Frontal cortex (tissue), 4 donors: ENCODE measurements at places on chromosomes 1 and 21. TPM values are rescaled to one million over a fixed set of nuclear protein-coding genes. Genes with fewer than 3 reads are reported as not detected.
A peak's percentile ranks its signal among the peaks of the same experiment; 100 is the strongest.

DNA sequence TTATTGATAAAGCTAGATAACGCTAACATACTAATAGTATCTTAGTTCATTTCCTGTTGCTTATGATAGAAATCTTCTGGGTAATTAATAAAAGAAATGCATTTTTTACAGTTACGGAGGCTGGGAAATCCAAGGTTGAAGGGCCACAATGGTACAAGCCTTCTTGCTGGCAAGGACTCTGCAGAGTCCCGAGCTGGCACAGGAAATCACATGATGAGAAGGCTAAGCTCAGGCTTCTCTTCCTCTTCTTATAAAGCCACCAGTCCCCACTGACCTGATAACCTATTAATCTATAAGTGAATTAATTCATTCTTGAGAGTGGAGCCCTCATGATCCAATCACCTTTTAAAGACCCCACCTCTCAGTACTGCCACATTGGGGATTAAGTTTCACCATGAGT is 82.6 kb downstream of the GPR161 start:
- no peak for DNase-seq

DNA sequence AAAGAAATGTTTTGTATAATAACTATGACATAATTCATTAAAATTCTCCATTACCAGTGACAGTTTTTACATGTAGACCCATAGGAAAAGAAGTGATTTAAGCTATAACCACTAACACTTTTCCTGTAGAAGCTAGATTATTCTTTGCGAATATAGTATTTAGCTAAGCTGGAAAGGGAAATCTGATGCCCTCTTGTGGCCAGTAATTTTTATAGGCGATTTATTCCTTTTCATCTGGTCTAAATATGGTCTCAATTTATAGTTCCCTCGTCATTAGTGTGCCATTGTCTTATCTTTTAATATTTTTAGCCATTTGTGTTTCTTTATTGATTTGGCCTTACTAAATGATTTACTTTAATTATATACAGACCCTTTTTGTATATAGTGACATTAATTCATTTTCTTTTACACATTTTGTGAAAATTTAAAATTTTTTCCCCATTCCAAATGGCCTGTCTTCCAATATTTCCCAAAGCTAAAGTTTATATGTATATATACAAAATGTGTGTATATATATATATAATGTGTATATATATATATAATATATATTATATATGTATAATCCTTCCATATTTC is 26.7 kb downstream of the BTG3 start:
- DNase-seq: peak; percentile 22

Gene ALX3
- 0.41 TPM for total RNA-seq

- DNase-seq: no peak
Measured at GRCh38 chr1:184499616-184500015, 112.8 kb downstream of the C1orf21 start.

Gene CCDC30
- total RNA-seq: 11.8 TPM

GRCh38 chr1:81430236-81430938 is 370.3 kb upstream of the ADGRL2 start:
- no peak for DNase-seq

DNA sequence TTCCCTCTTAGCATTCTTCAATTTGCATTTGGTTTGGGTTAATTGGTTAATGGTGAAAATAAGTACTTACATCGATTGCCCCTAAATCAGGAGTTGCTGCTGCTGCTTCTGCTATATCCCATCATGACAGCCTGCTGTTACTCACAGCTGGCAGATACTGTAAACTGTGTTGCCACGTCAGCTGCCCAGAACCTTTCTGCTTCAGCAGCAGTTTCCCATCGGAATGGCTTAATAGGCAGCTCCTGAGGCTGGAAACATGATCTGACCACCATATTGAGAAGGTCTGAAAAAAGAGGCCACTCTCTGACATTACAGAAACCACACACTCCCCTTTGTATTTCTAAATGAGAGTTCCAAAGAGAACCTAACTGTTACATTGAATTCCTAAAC is 14.3 kb upstream of the SEC16B start:
- peak; percentile 25 for DNase-seq

GRCh38 chr1:90719330-90720144 is 2.4 kb upstream of the BARHL2 start:
- peak; percentile 39 for DNase-seq

DNA sequence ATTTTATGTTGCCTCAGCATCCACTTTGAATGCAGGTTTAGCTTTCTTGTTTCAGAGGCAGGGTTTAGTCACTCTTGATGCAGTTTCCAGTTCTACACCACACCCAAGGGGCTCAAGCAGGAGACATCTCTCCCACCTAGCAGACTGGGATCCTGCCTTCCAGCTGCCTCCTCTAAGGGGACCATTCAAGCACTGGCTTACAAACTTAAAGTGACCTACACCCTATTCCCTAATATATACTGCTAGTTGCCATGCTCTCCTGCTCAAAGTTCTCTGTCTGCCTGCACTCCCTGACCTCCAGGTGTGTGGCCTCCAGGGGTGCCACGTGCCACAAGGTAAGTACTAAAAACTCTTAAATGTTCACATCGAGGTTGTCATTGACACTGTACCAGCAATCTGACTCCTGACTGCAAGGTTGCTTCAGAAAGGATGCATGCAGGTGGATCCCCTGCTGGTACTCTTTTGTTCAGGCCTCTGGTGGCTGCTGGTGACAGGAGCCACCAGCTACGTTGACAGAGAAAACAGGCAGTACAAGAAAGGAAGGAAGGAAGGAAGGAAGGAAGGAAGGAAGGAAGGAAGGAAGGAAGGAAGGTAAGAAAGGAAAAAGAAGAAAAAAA is 185.9 kb downstream of the COQ8A start:
- DNase-seq: no peak

DNA sequence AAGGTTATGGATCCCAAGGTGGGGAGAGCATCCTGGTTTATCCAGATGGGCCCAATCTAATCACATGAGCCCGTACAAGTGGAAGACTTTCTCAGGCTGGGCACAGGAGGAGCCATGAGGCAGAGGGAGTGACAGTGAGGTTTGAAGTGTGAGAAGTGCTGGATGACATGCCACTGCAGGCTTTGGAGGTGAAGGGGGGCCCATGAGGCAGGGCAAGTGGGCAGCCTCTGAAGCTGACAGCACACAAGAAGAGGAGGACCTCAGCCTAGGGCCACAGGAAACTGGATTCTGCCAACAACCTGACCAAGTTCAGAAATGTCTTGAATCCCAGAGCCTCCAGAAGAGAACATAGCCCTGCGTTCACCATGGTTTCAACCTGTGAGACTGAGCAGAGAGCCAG is 311.6 kb downstream of the DISC1 start:
- DNase-seq: no peak

Gene BACE2
- total RNA-seq: 10.2 TPM

DNA sequence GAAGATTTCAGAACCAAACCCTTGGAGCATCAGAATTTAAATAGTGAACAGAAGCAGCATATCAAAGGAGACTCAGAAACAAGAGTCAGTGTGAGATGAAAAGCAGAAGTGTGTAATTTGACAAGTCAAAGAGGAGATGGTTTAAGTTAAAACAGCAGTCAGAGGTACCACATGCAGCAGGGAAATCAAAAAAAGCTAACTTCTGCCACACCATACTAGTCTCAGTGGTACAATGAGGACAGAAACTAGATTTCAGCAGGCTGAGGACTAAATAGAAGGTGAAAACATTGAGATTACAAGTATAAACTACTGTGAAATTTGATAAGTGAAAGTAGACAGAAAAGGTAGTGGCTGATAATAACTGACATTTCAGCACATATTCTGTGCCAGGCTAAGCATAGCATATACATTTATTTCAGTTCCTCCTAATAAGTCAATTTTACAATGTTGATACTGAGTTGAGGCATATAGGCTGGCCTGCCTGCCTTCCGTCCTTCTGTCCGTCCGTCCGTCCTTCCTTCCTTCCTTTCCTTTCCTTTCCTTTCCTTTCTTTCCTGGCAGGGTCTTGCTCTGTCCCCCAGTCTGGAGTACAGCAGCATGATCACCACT is 12.6 kb downstream of the SUCO start:
- DNase-seq: no peak

Gene ITPKB
- total RNA-seq: 3.3 TPM

DNA sequence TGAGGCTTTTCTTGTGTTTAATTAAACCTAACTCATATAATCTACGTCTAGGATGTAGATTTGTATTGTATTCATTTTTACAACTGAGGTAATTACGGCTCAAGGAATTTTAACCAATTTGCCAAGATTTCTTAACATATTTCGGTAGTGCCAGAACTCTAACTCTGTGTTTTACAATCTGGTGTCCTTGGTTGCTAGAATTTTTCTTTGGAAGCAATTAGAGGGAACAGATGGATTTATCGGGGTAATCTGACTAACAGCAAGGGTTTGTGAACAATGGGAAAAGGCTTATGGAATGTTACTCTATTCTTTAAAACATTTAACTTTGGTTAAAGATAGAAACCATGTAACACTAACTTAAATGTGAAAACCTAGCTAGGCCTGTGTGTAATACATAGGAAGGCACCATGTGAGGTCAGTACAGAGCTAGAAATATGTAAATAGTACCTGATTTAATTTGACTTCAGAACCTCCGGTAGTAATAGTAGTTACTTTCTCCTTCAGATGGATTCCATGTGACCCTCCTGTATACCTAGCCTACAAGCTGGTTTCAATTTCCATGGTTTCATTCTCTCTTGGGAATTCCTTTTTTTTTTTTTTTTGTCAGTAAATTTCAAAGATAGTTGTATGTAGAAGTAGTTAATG is 1.2 kb downstream of the MTF2 start:
- peak; percentile 18 for DNase-seq

- DNase-seq: no peak
Measured at GRCh38 chr1:82269431-82269830, 468.7 kb downstream of the ADGRL2 start.

GRCh38 chr1:58924821-58925220 is 141.0 kb upstream of the JUN start:
- no peak for DNase-seq

DNA sequence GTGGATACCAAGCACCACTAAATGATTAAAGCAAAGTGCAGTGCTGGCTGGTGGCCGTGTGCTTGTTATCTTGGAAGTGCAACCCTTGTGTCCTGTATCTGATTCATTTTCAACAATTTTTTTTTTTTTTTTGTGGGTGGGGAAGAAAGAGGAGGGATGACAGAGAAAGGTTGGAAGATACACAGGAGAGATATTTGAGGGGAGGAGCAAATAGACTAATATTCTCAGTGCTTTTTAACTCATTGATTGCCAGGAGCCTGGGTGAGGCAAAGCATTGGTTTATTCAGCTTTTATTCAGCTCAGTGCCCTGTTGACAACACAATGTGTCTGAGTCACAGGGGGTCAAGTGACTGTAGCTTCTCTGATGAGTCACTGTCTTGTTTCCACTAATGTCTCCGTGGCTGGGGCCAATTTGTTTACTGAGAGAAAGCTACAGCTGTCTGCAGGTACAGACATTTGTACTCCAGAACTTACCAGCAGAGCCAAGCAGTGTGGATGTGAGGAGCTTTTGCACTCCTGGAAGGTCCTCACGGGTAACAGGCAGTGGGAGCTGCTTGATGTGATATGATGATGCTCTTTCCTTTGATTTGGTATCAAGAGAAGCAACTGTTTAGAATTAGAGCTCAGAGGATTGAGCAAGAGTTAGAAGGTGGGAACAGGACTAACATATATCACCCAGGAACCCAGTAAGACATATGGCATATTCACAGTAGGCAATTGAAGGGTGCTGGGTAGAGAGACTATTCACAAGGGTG is 23.6 kb upstream of the DNM3 start:
- no peak for DNase-seq

DNA sequence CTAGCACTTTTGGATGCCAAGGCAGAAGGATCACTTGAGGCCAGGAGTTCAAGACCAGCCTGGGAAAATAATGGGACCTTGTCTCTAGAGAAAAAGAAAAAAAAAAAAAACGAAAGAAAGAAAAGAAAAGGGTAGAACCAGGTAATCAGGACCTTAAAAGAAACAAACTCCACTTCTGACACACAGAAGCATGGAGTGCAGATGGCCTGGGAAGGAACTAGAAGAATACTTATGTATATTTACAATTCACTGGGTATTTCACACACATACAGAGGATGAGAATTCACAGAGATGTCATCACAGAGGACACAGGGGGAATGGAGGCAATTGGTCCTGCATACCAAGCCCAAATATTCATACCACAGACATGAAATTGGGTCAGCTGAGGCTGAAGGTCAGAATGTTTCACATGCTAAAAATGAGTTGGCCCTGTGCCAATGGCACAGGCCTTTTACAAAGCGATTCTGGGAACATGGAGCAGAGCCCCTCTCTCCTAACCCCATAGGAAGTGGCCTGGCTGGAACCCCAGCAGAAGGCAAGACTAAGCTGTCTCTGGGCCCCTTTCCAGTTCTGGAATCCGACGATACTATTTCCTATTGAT is 4.4 kb downstream of the B4GALT3 start:
- no peak for DNase-seq

DNA sequence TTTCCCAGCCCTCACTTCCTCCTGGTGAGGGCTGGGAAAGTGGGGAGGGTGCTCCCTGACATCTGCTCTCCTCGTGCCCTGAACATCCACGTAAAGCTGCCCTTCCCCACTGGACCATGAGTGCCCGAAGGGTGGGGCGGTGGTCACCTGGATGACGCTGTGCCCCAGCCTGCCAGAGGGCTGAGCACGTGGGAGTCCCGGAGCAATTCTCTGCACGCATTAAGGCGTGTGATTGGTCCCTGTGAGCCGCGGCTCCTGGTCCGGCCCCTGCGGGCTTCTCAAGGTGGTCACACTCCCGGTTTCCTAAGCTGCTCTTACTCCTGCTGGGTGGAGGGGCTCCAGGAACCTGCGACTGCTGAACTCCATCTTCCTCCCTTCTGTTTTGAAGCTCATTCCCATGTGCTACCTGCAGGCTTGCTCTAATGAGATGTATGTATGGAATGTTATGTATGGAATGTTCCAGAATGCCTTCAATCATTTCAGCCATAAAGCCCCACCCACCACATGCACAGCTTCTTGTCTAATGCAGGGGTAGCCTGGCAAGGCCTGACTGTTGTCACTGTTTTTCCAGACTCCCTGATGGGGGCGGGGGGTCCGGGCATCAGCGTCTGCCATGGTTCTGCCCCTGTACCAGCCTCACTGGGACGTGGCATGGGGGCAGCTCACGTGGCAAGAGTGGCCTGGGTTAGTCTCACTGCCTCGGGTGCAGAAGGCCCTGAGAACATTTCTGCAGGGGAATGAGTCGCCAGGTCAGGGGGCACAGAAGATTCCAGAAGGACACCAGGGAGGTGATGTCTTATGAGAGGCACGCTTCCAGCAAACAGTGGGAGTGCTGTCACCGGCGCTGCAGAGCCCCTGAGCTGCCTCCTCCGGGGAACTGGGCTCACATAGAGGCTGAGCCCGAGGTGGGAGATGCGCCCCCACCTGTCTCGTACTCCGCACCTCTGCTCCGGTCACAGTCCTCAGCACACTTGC is 19.4 kb downstream of the KRTAP10-1 start:
- DNase-seq: no peak

DNA sequence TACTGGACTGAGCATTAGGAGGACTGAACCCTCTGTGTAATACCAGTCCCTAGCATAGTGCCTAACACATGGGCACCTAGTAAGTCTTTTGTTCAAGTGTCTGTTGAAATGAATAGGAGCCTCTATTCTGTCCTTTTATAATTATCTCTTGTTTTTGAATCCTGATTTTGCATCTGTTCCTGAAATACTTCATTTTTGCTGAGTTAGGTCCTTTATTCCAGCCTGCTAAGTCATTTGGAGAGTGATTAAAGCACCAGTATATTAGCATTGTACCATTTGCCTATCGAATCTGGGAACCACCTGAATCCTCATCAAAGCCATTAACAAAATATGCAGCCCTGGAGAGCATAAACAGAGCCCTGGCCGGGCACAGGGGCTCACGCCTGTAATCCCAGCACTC is 32.3 kb downstream of the YARS1 start:
- DNase-seq: no peak

GRCh38 chr21:31911138-31911907 is 38.5 kb downstream of the HUNK start:
- DNase-seq: no peak

Gene ALDH4A1
- total RNA-seq: 4.5 TPM

- no peak for DNase-seq
Measured at GRCh38 chr1:62467092-62467491, 30.2 kb downstream of the USP1 start.
